MCF 10A (cell line): ENCODE measurements at places on chromosomes 7 and 10. TPM values are rescaled to one million over a fixed set of nuclear protein-coding genes. Genes with fewer than 3 reads are reported as not detected.

The DYNC1I1 gene
- not detected in 2 replicates for total RNA-seq

The HTRA1 gene
- 157 and 175 TPM in 2 replicates for total RNA-seq

The SBDS gene
- total RNA-seq, result 133 and 156 TPM in 2 replicates

The ASB4 gene
- not detected in 2 replicates for total RNA-seq

The SPDYE8 gene
- not detected in 2 replicates for total RNA-seq

The BBS9 gene
- 5.1 and 7.2 TPM in 2 replicates for total RNA-seq

The CYP3A7 gene
- total RNA-seq, result not detected in 2 replicates

The EPHB6 gene
- 0.79 and 1.4 TPM in 2 replicates for total RNA-seq

The RP9 gene
- total RNA-seq, result 29.1 and 32.1 TPM in 2 replicates

The UBN2 gene
- total RNA-seq, result 18.7 and 25.3 TPM in 2 replicates

The PLAU gene
- total RNA-seq, result 17.3 and 30.6 TPM in 2 replicates

The ACBD7 gene
- 0.54 and 0.63 TPM in 2 replicates for total RNA-seq

The ANKRD30A gene
- total RNA-seq, result not detected in 2 replicates

The CYP2C19 gene
- total RNA-seq, result not detected in 2 replicates

The PKD1L1 gene
- 0.25 TPM in 1 of 2 replicates, not detected in the other for total RNA-seq

The LRRD1 gene
- not detected in 2 replicates for total RNA-seq

The GIMAP8 gene
- total RNA-seq, result not detected in 2 replicates

The PKD2L1 gene
- not detected in 2 replicates for total RNA-seq

The GATA3 gene
- total RNA-seq, result 13.1 and 14.6 TPM in 2 replicates

The NPSR1 gene
- not detected in 2 replicates for total RNA-seq

The ASB10 gene
- total RNA-seq, result not detected in 2 replicates

The ZCWPW1 gene
- 6.5 and 8.5 TPM in 2 replicates for total RNA-seq

The OR2A1 gene
- not detected in 2 replicates for total RNA-seq

The RHOBTB1 gene
- 0.70 and 1.5 TPM in 2 replicates for total RNA-seq

The PNLIPRP1 gene
- total RNA-seq, result not detected in 2 replicates

The IRF5 gene
- 7.5 and 10.1 TPM in 2 replicates for total RNA-seq

The TMEM176B gene
- 0.42 TPM in 1 of 2 replicates, not detected in the other for total RNA-seq

The DRGX gene
- not detected in 2 replicates for total RNA-seq

The ZC3HAV1L gene
- total RNA-seq, result 10.9 and 13.7 TPM in 2 replicates

The VAX1 gene
- not detected in 2 replicates for total RNA-seq

The GRID2IP gene
- total RNA-seq, result not detected in 2 replicates

The ZNF862 gene
- 17.4 and 22.2 TPM in 2 replicates for total RNA-seq
